ENCODE measurements at places on chromosomes 3 and 15.

- DNase-seq = no peak
Observed at GRCh38 chr3:136858381-136858780, 3.6 kb upstream of the NCK1 start.

- DNase-seq = no peak
Observed at GRCh38 chr3:126355251-126355650, 2.0 kb downstream of the KLF15 start.

- no peak for DNase-seq
Observed at GRCh38 chr15:77627067-77627466, 5.6 kb downstream of the LINGO1 start.

DNA sequence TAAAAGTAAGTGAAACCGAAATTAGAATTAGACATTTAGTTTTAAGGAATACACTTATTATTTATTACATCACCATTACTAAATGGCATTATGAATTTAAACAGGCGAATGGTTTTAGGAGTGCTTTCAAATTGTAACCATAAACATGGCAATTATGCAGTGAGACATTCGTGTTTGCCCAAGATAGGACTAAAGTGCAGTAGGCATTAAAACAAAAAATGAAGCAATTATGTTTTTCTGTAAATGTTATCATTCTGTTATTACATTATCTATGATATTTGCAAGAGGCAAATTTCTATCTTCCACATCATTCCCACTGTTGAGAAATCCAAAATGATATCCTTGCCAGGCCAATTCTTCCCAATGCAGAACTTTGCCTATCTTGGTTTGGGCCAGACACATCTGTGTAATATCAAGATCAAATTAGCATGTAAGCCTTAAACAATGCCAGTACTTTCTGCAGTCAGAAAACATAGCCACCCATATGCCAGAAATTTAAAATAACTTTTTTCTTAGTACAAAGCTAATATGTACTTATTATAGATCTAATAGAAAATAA, 156.9 kb downstream of the ATP8B4 start:
- no peak for DNase-seq

DNA sequence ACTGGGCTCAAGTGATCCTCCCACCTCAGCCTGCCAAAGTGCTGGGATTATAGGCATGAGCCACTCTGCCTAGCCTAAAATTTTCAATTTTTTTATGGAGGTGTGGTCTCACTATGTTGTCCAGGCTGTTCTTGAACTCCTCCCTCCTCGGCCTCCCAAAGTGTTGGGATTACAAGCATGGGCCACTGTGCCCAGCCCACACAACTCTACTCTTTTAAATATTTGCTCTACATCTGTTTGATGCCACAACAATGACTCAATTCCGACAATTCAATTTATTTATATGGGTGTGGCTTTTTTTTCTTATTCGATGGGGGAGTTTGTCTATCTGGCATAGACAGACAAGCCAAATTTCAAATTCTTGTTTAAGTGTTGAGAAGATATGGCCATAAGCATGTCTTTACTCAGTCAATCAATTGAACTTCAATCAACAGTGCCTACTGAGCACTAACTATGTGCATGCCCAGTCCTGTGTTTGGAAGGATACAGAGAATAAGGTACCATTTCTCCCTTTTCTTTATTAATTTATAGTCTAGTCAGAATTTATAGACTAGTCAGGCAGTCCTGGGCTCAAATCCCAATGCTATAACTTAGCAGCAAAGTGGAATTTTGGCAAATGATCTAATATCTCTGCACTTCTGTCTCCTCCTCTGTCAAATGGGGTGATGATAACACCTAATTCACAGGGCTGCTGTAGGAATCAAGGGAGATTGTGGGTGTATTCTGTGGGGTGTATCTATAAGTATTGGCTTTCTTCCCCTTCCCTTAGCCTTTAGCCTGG, 54.6 kb upstream of the PIAS1 start:
- DNase-seq = no peak

DNA sequence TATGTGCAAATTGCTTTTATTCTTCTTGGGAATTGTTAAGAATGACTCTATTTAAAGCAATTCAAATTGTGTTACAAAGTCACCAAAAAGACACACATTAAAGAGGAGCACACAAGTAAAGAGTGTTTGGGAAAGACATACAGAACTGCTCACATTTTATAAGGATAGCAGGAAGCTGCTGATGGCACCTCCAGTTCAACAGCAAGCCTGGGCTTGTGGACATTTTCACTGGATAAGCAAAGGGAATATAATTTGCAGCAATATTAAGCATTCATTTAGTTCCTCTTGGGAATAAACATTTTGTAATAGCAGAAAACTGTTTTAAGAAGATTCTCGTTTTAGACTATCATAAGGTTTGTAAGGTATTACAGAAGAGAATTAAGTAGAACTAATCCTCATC, 1271.9 kb downstream of the ZPLD1 start:
- DNase-seq = no peak
